NCI-H1105 treated with DMSO at 0.1 percent for 48 hours (cell line): ENCODE measurements at places on chromosomes 5 and 9.

GRCh38 chr9:80146466-80146865, 574.7 kb downstream of the TLE4 start:
- no peak for DNase-seq

DNA sequence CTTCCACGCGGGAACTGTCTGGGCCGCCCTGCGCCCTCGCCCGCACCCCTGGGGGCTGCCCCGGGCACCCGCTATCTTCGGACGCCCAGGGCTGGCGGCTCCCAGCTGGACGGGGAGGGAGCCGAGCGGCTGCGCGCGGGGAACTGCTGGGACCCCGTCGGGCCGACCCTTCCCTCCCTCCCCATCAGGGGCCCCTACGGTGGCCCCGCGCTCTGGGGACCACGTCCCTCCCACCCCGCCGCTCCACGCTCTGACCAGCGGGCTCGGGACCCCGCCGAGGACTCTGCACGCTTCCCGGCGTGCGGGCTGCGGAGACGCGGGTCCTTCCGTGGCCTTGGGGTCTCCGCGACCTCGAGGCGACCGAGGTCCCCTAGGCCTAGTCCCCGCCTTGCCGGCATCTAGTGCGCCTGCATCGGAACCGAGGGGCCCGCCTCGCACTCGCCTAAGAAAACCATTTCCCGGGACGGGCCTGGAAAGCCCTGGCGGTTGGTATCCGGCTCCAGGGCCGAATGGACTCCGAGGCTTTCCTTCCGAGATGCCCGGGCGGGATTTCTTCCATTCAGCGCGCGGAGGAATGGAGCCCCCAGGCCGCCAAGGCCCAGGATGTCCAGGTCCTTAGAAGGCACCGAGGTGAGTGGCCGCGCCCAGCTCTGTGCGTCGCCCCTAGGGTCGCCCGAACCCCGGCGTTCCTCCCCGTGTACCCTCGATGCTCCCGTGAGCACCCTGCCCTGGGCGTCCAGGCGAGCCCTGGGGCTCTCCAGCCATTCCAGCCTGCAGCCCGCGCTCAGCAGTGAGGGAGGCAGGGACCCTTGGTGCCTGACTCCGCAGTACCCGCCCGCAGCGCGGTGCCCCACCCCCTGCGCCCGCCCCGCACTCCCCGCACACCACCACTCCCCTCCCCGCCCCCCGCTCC, 705 bp upstream of the SLC6A3 start:
- DNase-seq: no peak

DNA sequence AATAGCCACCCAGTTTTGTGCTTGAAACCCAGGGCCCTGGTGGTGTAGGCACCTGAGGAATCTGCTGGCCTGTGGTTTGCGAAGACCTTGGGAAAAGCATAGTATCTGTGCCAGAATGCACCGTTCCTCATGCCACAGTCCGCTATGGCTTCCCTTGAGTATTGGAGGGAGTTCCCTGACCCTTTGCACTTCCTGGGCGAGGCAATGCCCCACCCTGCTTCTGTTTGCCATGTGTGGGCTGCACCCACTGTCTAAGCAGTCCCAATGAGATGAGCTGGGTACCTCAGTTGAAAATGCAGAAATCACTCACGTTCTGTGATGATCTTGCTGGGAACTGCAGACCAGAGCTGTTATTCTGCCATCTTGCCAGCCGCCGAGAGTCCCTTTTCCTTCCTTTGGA, 483.5 kb downstream of the AGTPBP1 start:
- no peak for DNase-seq

DNA sequence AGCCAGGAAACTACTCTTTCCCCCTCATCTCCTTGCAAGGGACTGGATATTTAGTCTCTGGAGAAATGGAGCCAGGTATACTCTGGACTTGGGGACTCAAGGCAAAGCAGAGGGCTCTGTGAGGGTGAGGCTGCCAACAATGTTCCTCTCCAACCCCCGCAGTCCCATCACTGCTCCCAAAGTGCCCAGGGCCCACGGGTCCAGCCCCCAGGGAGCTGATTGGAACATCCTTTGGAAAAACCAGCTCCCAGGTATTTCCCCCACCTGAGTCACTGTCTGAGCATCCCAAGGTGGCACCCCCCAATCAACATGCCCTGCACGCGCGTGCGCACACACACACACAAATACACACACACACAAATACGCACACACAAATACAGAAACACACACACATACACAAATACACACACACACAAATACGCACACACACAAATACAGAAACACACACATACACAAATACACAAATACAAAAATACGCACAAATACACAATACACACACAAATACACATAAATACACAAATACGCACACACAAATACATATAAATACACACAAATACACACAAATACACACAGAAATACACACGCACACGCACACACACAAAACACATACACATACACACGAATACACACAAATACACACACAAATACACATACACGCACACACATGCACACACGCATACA, 137.4 kb downstream of the DAB2IP start:
- DNase-seq: no peak

GRCh38 chr9:1982074-1982473, 33.1 kb upstream of the SMARCA2 start:
- DNase-seq: no peak

GRCh38 chr5:106854105-106854687, 816.5 kb downstream of the EFNA5 start:
- no peak for DNase-seq

- DNase-seq: no peak
Measured at GRCh38 chr5:165504674-165505073, 1999.3 kb downstream of the MAT2B start.

DNA sequence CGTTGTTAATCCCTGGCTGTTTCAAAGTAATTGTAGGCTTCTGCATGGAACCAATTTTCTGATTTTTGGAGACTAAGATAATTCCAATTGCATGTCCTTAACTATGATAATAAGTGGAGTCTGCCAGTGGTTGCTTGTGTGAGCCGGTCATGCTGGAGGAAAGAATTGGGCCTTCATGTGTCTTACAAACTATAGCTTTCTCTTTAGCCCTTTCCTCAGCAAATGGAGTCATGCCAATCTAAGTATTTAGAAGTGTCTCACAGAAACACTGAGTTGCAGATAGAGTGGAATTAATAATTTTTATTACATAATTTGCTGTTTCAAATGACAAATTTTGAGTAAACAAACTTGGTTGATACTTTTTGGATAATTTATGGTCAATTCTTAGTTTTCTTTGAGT, 200.4 kb downstream of the FBXL7 start:
- DNase-seq: no peak
